ENCODE measurements at places on chromosomes 4 and X.

DNA sequence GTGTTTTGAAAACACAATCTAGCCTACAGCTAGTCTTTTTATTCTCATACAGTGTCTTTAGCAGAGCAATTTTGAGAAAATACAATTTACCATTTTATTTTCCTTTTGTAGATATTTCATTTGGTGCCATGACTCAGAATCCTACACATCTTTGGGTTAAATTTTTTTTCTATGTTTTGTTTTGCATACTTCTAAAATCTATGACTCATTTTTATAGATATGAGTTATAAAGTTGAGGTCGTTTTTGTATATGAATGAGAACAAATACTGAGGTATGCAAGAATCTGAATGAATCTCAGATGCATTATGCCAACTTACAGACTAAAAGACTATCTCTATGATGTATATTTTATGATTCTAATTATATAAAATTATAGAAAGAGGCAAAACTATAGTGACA, 206.5 kb upstream of the ANXA10 start:
- DNase-seq: no peak

- no peak for DNase-seq
Measured at GRCh38 chr4:170014359-170015011, 11.7 kb downstream of the MFAP3L start.

DNA sequence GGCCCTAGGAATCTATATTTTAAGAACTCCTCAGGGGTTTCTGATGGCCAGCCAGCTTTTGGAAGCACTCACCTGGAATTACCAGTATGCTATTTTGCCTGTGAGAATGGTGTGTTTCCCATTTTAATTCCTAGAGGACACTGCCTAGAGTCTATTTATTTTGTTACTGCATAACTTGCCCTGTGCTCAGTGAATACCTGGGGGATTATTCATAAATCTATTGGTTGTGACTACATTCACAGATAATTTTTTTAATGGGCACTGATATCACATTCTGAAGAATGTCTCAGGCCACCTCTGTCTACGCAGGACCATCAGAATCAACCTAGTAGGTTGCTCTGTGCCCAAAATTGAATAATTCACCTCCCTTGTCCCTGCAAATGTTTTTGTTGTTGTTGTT, 6.7 kb downstream of the ARL13A start:
- DNase-seq: no peak

- no peak for DNase-seq
Measured at GRCh38 chrX:150262456-150262855, 100.7 kb upstream of the MAMLD1 start.

- DNase-seq: no peak
Measured at GRCh38 chr4:21811565-21811964, 137.0 kb downstream of the KCNIP4 start.

- no peak for DNase-seq
Measured at GRCh38 chrX:56600141-56600540, 36.7 kb downstream of the UBQLN2 start.

- no peak for DNase-seq
Measured at GRCh38 chrX:119087121-119087520, 14.3 kb downstream of the CT47C1 start.

DNA sequence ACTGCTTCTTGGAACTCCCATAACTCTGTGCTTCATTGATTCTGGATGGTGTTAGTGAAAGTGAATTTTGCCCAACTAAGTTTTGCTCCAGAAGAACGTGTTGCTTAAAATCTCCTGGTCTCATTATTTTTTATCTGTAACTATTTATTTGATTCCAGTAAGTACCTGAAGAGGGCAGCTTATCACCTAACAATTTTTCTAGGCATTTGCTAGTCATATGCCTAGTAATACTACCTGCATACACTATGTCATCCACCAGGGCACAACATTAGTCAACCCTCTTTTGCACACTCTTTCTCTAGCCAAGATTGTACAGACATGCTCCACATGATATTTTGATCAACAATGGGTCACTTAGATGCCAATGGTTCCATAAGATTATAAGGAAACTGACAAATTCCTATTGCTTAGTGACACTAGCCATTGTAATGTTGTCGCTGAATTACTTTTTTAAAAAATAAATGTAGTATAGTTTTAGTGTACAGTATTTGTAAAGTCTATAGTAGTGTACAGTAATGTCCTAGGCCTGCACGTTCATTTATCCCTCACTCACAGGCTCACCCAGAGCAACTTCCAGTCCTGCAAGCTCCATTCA, 499.9 kb upstream of the AADAT start:
- DNase-seq: no peak
